Activated CD4-positive, alpha-beta T cell treated with anti-CD3 and anti-CD28 coated beads for 24 hours (primary cell): ENCODE measurements at places on chromosomes 2 and 18.
A peak's percentile ranks its signal among the peaks of the same experiment; 100 is the strongest.

GRCh38 chr2:37464067-37464466, 119.6 kb downstream of the QPCT start:
- no peak for DNase-seq

- peak; percentile 62 for DNase-seq
Measured at GRCh38 chr2:217789003-217789735, 213.6 kb downstream of the TNS1 start.

DNA sequence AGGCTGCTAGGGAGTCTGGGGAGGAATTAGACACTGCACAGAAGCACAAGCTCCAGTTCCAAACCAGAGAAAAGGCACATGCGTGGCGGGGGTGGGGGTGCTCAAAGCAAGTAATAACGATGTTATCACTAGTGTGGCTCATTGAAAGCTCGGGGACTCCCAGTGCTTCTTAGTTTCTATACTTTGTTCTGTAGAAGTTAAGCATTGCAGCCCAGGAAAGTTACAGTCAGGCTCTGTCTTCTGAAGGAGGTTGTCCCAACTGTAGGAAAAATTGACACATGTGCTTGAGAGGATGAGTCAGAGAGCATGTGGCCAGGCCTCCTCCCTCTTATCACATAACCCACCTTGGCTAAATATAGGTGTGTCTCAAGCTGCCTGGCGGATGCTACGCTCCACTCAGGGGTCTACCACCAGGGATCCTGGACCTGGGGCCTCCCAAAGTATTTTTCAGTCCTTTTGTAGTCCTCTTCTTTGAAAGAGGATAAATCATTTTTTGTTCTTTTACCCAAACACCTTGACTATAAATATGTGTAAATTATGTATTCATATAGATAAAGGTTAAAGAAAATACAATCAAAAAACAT, 3.8 kb downstream of the GALNT5 start:
- DNase-seq = peak; percentile 63

- no peak for DNase-seq
Measured at GRCh38 chr18:47470941-47471340, 219.5 kb upstream of the SKOR2 start.

DNA sequence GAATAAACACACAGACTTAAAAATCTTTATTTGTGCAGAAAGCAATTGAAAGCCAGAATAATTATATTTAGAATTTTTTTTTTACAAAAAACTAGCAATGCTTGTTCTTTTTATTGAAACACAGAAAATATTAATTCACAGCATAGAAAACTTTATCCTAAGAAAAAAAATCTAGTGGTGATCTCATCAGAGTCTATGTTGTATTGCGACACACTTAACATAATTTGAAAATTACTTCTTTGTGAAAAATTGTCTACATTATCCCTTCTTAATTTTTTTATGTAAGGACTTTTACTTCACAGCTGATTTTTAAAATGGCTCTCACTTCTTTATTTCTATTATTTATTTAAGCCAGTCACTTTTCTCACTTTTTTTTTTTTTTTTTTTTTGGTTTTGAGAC, 103.4 kb downstream of the LDLRAD4 start:
- DNase-seq = no peak

- DNase-seq = no peak
Measured at GRCh38 chr2:18519914-18520450, 40.5 kb downstream of the RDH14 start.

GRCh38 chr2:191222507-191222906, 22.7 kb upstream of the MYO1B start:
- no peak for DNase-seq

DNA sequence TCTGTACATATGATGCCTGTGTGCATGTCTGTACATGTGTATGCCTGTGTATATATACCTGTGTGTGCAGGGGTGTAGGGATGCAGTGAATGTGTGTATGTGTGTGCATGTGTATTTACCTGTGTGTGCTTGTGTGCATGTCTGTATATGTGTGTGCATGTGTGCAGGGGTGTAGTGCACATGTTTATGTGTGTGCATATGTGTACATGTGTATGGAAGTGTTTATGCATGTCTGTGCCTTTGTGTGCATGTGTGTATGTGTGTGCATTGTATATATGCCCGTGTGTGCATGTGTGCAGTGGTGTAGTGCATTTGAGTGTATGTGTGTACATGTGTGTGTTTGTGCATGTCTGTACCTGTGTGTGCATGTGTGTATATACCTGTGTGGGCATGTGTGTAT, 51.0 kb upstream of the TMEM18 start:
- no peak for DNase-seq

- no peak for DNase-seq
Measured at GRCh38 chr2:29520001-29520400, 401.4 kb downstream of the ALK start.

GRCh38 chr18:58697146-58697545, 25.9 kb downstream of the MALT1 start:
- DNase-seq = no peak

DNA sequence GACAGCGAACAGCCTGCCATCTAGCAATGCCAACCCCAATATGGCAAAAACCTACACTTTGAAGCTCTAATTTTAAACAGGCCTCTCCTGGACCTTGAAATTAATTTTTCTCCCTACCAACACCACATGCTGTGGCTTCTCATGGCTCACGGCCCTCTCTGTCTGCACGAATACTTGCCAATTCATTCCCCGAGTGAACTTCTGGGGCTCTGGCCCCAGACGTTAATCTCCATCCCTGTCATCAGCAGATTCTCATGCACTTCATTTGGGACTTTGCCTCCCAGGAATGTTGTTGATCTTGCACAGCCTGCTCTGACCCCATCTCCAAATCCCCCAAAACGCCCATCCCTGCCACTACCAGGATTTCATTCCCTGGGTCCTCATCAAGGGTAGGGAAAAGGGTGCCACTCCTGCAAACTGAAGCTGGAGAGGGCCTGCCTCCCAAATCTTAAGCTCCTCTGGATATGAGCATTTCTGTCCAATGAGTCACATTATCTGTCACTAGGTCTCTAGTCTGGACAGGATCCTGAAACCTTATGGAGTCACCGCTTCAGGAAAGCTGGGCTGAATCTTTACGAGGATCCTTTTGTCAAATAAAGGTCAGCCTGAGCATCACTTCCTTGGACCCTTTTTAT, 10.4 kb downstream of the FIGLA start:
- no peak for DNase-seq

DNA sequence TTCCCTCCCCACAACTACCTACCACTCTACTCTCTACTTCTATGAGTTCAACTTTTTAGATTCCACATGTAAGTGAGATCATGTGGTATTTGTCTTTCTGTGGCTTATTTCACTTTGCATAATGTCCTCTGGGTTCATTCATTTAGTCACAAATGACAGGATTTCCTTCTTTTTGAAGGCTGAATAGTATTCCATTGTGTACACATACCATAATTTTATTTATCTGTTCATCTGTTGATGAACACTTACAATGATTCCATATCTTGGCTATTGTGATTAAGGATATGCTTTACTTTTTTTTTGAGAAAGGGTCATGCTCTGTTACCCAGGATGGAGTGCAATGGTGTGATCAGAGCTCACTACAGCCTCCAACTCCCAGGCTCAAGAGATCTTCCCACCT, 73.6 kb downstream of the ICA1L start:
- DNase-seq = no peak

DNA sequence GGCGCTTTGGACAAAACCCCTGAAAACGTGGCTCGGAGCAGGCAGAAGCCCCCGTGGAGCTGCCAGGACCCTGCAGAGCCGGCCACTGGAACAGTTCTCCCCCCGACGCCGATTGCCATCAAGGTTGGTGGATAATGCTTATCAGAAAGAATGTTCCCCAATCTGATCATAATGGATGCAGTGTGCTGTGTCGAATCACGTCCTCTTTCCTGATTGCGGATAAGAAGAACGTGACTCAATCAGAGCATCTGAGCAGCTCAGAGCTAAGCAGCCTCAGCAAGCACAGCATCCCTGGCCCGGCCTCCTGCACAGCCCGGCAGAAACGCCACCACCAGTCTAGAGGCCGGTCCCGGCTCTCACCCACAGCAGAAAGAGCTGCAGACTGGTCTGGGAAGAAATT, 488.0 kb downstream of the EIPR1 start:
- DNase-seq = no peak

DNA sequence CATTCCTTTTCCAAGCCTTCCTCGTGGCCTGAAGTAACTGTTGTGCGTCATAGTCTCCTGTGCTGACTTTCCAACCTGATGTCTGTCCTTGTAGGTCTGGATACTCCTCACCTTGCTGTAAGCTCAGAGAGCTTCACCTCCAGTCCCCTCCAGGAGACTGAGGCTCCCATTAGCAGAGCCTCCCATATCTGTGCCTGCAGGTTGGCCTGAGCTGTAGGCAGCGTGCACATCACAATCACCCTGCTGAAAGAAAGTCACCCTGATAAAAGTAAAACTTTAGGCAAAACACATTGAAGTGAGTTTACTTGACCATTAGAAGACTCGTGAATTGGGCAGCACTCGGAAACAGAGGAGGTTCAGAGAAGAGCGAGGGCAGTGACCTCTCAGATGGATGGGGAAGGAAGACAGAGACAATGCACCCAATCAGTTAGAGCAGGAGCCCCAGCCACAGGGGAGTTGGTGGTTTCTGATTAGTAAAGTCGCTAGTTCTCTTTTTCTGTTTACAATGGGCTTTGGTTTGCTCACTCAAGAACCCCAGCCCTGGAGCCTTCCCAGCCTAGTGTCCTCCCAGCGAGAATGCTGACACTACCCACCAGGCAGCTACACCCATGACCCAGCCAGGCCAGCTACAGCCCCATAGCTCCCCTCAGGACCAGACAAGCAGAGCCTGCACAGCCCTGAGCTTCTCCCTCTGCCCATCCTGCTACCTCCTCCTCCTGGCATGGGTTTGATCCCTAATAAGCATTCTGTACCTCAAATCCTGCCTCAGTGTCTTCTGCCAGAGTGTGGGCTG, 12.1 kb upstream of the TPO start:
- DNase-seq = no peak

GRCh38 chr18:36392164-36392978, 94.9 kb downstream of the FHOD3 start:
- no peak for DNase-seq

- DNase-seq = no peak
Measured at GRCh38 chr2:29223851-29224692, 108.9 kb downstream of the CLIP4 start.

GRCh38 chr18:26432651-26433424, 115.5 kb downstream of the KCTD1 start:
- no peak for DNase-seq
